Effector memory CD4-positive, alpha-beta T cell (primary cell): ENCODE measurements at places on chromosomes 12 and 14.

GRCh38 chr14:68016255-68016914, 196.8 kb downstream of the RAD51B start:
- no peaks in the 10 kb centered on the region for H3K27me3 ChIP-seq
- H3K4me1 ChIP-seq = no peaks in the 10 kb centered on the region
- H3K27ac ChIP-seq = no peak overlapping the region
- H3K36me3 ChIP-seq = no peaks in the 10 kb centered on the region
- DNase-seq = no peak

DNA sequence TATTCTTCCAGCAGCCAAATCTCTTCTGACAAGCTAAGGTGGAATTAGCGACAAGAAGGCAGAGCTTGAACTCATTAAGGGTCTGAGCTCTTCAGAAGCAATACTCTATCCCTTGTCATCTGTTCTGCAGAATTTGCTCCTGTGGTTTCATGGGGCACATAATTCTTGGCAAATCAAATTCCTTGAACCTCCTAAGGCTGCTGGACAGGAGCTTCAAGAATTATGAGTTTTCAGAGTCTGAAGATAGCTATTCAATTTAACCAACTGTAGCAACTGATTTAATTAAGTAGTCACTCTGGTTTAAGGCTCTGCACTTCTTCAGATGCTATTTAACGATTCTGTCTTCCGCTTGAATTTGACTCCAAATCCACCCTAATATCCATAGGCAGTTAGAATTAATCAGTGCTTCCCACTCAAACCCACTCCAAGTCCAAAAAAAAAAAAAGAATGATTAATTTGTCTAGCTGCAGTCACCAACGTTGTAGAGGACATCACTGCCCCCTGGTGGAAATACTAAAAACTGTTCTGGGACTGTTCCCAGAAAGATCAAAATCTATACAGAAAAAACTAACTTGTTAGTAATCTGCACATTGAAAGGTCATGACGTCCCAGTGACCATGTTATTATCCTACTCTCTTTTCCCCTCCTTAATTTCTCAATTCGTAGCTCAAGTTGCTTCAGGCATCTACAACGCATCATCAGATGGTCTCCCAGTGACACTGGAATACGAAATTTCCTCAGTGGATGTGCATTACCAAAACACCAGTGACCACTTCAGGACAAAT, 169.9 kb downstream of the KIF21A start:
- H3K4me1 ChIP-seq = no peaks in the 10 kb centered on the region
- H3K4me3 ChIP-seq = no peak overlapping the region
- no peaks in the 10 kb centered on the region for H3K27me3 ChIP-seq
- H3K27ac ChIP-seq = no peak overlapping the region
- H3K36me3 ChIP-seq = no peaks in the 10 kb centered on the region

GRCh38 chr12:39365364-39366001, 77.4 kb downstream of the KIF21A start:
- no peak overlapping the region for H3K27ac ChIP-seq
- no peaks in the 10 kb centered on the region for H3K27me3 ChIP-seq

- H3K4me1 ChIP-seq = no peaks in the 10 kb centered on the region
- H3K27ac ChIP-seq = no peak overlapping the region
- no peaks in the 10 kb centered on the region for H3K36me3 ChIP-seq
- no peak for DNase-seq
- H3K4me3 ChIP-seq = no peak overlapping the region
Measured at GRCh38 chr12:32788405-32788804, 32.7 kb upstream of the YARS2 start.

- H3K36me3 ChIP-seq = no peaks in the 10 kb centered on the region
- H3K27ac ChIP-seq = no peak overlapping the region
- no peak overlapping the region for H3K4me3 ChIP-seq
- H3K27me3 ChIP-seq = no peaks in the 10 kb centered on the region
Measured at GRCh38 chr14:104999361-104999760, 13.8 kb downstream of the CLBA1 start.

GRCh38 chr14:37970696-37971095, 237.0 kb upstream of the SSTR1 start:
- no peak for DNase-seq
- H3K27ac ChIP-seq = no peak overlapping the region
- H3K36me3 ChIP-seq = no peaks in the 10 kb centered on the region

DNA sequence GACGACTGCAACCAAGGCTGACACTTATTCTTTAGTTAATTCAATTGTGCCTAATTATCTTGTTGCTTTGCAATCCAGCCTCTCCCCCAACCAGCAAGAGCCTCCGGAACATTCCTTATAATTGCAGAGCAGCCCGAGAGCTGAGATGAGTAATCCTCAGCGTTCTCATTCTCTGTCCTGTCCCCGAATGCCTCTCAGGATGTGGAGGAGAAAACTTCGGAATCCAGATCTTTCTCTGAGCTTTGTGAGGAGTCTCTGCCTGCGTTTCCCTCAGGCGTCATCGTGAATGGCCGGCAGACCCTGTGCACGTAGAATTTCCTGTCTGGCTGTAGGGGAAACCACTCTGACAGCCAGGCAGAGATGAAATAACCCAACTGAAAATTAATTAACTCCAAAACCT, 160.5 kb upstream of the DIO3 start:
- no peak overlapping the region for H3K27ac ChIP-seq
- H3K27me3 ChIP-seq = peaks cover 3% of the 10 kb centered on the region
- H3K4me1 ChIP-seq = no peaks in the 10 kb centered on the region
- H3K36me3 ChIP-seq = no peaks in the 10 kb centered on the region
- no peak for DNase-seq

- H3K27me3 ChIP-seq = no peaks in the 10 kb centered on the region
- H3K27ac ChIP-seq = no peak overlapping the region
- no peaks in the 10 kb centered on the region for H3K4me1 ChIP-seq
- H3K4me3 ChIP-seq = no peak overlapping the region
- no peak for DNase-seq
Measured at GRCh38 chr14:23910101-23910875, 43.3 kb upstream of the DHRS4 start.

DNA sequence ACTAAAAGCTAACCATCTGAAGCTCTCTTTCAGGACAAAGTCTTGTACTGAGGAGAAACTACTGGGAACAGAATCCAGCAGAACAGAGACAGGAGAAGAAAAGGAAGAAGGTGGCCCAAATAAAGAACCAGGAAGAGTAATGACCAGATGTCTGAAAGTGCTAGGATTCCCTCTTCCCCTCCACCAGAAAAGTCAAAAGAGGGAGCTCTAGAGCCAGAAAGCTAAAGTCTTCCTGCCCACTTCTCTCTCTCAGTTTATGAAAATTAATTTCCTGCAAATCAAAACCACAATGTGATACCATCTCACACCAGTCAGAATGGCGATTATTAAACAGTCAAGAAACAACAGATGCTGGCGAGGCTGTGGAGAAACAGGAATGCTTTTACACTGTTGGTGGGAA, 47.2 kb downstream of the SPPL3 start:
- H3K27ac ChIP-seq = no peak overlapping the region
- no peak overlapping the region for H3K4me3 ChIP-seq
- no peak for DNase-seq
